ENCODE measurements at places on chromosomes 2 and 18.

DNA sequence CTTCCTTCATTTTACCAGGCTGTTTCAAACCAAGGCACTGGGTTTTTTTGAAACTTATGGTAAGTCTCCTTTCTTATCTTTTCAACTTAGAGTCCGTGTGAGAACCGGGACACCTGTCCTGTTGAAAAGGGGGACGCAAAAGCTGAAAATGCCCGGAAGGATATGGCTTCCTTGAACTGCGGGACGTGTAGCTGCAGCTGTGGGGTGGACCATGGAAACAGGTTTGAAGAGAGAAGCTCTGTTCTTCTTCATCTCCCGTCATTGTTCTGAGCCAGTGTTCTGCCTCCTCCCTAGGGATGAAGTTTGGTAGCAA, 29.5 kb upstream of the DNAJC27 start:
- no peak for DNase-seq

DNA sequence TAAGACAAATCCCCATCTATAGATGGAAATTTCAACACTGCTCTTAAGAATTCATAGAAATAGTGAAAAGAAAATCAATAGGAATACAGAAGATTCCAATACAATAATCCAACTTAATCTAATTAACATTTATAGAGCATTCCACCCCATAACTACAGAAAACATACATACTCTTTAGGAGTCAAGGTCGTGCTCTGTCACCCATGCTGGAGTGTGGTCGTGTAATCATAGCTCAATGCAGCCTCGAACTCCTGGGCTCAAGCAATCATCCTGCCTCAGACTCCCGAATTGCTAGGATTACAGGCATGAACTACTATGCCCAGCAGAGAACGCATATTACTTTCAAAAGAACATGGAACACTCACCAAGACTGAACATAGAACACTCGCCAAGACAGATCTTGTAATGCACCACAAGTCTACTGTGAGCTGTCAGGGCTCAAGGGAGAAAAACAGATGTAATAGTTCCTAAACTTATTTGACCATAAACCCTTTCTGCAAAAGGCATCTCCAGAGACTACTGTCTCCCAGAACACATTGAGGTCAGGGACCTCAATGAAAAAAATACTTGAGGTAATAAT, 14.1 kb downstream of the MEMO1 start:
- DNase-seq, result no peak

DNA sequence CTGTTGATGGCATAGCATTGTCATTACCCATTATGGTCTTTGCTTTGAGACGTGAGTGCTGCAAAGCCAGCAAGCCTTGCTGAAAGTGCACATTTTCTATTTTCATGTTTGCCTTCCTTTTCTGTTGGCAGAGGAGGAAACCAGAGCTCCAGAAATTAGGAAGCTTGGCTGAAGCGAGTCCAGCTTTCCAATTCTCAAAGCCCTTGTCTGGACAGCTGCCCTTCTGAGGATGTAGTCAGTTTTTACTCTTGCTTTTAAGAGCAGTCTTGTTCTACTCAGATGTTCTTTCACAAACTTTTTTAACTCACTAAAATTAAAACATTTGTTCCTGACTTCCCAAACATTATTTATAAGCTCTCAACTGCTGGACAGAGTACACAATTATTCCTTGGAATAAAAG, 93.8 kb downstream of the ICOS start:
- no peak for DNase-seq

DNA sequence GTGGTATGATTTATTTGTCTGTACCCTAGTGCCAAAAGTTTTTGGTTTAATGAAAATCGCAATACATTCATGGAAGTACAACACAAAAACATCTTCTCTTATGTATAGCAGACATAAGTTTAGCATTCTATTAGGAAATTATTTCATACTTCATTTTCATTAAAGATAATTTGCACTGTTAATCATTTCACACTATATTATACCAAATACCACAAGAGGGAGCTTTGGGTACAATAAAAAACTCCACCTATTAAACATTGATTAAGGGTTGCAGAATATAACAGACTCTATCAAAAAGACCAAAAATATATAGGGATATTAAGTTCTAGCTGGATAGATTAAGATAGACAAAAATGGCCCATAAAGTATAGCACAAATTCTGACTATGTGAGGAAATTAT, 79.0 kb downstream of the SLC66A3 start:
- no peak for DNase-seq

DNA sequence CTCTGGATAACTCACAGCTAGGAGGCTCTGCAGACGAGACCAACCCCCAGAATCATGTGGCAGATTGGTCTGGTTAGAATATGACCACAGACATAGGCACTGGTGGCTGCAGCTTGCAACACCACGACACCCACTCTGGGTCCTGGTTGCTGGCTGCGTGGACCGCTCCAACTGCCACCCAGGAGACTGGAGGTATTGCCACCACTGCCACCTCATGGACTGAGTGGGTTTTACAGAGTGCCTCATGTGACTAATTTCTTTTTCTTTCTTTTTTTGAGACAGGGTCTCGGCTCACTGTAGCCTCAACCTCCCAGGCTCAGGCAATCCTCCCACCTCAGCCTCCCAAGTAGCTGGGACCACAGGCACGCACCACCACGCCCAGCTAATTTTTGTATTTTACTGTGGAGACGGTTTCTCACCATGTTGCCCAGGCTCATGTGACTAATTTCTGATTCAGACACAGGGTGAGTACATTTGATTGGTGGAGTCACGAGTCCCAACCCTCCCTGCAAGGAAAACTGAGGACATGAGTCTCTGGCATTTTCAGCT, 29.9 kb upstream of the NT5DC4 start:
- DNase-seq, result no peak

DNA sequence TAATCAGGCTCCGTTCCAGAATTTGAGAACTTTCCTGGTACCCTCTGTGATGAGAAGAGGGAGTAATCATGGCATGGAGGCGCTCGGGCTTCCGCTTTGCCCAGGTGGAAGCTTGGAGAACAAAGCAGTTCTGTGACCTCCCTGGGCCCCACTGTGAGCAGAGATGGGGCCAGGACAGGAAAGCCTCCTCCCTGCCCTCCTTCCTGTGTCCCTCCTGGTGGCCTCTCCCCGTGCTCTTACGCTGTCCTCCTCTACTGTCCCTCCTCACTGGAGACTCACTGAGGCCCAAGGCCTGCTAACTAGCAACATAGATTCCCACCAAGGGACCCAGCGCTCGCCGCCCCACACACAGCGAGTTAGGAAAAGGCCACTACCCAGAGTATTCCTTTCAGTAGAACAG, 119.8 kb downstream of the MAPK4 start:
- no peak for DNase-seq

- DNase-seq, result no peak
Measured at GRCh38 chr2:180747728-180748127, 232.7 kb upstream of the UBE2E3 start.

- no peak for DNase-seq
Measured at GRCh38 chr18:28808373-28808772, 631.4 kb upstream of the CDH2 start.

DNA sequence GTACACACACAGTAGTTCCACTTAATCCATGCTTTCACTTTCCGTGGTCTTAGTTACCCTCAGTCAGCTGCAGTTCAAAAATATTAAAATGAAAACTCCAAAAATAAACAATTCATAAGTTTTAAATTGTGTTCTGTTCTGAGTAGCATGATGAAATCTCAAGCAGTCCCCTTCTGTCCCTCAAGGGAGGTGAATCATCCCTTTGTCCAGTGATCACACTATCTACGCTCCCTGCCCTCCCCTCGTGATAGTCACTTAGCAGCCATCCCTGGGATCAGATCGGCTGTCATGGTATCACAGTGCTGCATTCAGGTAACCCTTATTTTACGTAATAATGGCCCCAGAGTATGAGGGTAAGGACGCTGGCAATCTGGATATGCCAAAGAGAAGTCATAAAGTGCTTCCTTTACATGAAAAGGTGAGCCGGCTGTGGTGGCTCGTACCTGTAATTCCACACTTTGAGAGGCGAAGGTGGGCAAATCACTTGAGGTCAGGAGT, 5.8 kb upstream of the RTN4 start:
- DNase-seq, result no peak

- DNase-seq, result no peak
Measured at GRCh38 chr2:11414372-11415124, 51.4 kb downstream of the E2F6 start.

DNA sequence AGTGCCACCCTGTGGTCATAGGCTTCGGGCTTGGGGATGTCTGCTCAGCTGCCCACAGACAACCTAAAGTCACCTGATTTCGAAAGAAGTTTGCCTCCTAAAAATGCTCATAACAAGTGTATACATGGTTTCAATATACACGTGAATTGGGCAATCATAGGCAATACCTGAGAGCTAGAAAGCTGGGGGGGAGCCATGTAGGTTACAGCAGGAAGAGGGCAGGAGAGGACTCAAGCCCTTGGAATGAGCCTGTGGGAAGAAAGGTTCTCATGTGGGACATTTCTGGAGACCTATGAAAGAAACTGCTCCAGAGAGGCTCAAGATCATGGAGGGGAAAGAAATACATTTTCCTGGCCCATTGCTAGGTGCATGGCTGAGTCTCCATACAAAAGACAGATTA, 109.7 kb downstream of the ACOXL start:
- DNase-seq, result no peak

GRCh38 chr2:191486584-191487320, 191.2 kb upstream of the NABP1 start:
- DNase-seq, result no peak

DNA sequence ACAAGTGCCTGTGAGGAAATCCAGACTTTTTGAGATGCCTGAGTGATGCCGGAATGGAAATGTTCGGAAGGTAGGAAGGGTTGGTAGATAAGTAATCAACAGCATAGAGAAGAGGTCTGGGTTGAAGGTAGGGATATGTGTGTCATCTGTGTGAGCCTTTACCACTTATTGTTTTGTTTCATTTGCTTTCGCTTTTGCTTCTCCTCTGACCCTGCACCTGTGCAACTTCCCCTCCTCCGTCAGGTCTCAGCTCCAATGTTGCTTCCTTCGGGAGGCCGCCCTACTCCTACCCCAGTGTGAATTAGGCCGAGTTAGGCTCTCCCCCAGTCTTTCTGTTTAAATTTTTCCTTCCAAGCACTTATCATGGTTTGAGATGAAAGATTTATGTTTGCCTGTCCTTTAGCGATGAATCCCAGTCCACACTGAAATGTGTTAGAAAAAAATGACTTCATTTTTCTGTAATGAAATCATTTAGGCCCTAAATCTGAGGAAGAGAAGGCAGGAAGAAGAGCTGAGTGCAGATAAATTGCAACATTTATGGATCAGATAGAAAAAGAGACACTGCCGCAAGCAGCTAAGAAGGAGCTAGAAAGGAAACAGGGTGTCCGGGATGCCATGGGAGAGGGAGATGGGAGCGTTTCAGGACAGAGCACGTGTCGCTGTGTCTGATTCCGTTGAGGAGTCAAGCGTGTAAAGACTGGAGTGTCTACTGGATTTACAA, 139.6 kb upstream of the PELI1 start:
- no peak for DNase-seq

- no peak for DNase-seq
Measured at GRCh38 chr18:10042492-10042891, 128.7 kb downstream of the VAPA start.

GRCh38 chr2:210562502-210563080, 6.2 kb downstream of the CPS1 start:
- no peak for DNase-seq
